Fibroblast of skin of scalp (primary cell): ENCODE measurements at places on chromosomes 6 and 20.

DNA sequence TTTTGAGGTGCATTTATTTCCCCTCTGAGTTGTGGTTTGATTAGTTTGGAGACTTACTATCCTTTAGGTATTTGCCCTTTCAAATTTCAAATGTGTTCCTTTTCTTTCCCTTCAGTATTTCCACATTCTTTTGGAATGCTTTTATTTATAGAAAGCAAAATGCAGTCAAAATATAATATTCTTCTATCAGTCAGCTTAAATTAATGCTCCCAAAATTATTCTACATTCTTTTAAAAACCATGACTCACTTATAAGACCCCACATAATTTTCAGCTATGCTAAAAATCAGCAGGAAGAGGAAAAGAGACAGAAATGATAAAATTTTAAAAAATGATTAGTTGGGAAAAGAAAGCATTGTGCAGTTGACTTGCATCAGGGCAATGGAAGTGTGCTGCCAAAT lies 180.0 kb upstream of the SMLR1 start:
- DNase-seq: peak; percentile 71

- DNase-seq: peak; percentile 89
These were observed 70.5 kb downstream of the FAM217A start for GRCh38 chr6:4008324-4009047.

GRCh38 chr6:122404444-122404843 lies 5.0 kb downstream of the HSF2 start:
- DNase-seq: no peak

GRCh38 chr6:126767711-126768110 lies 350.8 kb upstream of the RSPO3 start:
- DNase-seq: no peak

- no peak for DNase-seq
These were observed 21.0 kb downstream of the RNASET2 start for GRCh38 chr6:166935353-166935752.

DNA sequence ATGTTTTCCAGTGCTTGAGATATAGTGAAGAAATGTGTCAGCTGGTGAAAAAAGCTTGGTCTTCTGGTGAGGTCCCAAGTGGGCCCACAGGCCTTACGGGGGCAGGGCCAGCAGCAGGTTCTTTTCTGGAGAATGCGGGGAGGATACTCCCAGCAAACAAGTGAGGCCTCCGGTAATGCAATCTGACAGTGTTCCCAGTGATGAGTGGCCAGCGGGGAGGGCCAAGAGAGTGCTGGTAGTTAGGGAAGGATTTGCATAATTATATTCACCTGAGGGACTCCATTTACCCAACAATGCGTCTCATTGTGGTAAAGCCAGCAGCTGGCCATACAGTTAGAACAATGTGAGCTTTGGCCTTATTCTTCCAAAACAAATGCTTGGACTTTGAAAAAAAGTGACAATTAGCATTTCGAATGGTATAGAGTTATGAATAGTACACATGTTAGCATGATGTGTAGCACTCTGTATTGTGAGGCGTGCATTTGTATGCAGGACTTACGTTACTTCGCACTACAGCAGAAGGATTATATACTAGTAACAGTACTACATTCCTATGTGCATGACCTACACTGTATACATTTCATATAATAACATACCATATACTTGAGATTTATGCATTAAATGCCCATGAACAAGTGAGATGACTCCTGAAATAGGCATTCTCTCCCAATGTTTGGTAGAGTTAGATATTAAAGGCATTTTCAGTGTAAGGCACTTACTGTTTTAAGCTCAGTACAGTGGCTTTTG lies 69.8 kb downstream of the MYB start:
- DNase-seq: peak; percentile 51

DNA sequence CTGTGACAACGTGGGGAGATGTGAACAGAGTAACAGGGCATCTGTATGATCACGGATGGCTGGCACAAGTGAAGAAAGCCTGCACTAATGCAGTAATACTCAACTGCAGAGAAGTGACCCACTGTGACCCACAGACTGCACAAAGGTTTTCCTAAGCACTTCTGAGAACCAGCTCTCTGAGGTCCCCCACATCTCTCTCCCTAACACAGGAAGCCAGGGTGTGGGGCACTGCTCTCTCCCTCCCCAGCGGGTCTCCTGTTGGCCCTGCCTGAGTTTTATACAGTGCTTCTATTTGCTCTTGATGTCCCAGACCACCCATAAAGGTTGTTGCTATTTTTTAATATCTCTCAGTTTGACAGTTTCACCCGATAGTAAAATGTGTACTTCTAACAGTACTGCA lies 11.3 kb downstream of the APMAP start:
- DNase-seq: no peak

- DNase-seq: peak; percentile 15
These were observed 735 bp upstream of the MOG start for GRCh38 chr6:29656157-29656556.

- peak; percentile 88 for DNase-seq
These were observed 211.3 kb upstream of the RUNX2 start for GRCh38 chr6:45116714-45117410.

- no peak for DNase-seq
These were observed 2.9 kb downstream of the SLC2A4RG start for GRCh38 chr20:63742381-63743024.

- no peak for DNase-seq
These were observed 220.6 kb upstream of the TSHZ2 start for GRCh38 chr20:52751571-52751970.

- peak; percentile 93 for DNase-seq
These were observed 187.1 kb downstream of the BMP7 start for GRCh38 chr20:57079031-57080005.

GRCh38 chr6:132140189-132140588 lies 189.0 kb upstream of the CCN2 start:
- DNase-seq: no peak

DNA sequence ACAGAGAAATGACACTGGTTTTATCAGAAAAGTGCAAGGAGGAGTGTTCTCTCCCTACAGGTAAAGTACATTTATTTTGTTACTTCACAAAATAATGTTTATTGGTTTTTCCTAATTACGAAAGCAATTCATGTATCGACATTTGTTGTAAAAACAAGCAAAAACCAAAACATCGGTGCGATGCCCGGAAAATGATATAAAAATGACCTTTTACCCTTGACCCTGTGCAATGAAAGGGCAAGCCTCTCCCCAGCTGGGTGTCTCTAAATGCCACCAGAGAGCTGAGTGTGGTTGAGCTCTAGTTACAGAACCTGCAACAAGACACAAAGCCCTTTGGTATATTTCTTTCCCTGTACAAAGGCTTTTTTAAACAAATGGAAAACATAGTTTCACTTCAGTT lies 65.4 kb downstream of the CD164 start:
- DNase-seq: no peak

- DNase-seq: no peak
These were observed 374.3 kb downstream of the CDH26 start for GRCh38 chr20:60332523-60332922.

- DNase-seq: no peak
These were observed 48.2 kb downstream of the RBM38 start for GRCh38 chr20:57439432-57439831.

- DNase-seq: no peak
These were observed 194.1 kb downstream of the OGFRL1 start for GRCh38 chr6:71482742-71483141.

DNA sequence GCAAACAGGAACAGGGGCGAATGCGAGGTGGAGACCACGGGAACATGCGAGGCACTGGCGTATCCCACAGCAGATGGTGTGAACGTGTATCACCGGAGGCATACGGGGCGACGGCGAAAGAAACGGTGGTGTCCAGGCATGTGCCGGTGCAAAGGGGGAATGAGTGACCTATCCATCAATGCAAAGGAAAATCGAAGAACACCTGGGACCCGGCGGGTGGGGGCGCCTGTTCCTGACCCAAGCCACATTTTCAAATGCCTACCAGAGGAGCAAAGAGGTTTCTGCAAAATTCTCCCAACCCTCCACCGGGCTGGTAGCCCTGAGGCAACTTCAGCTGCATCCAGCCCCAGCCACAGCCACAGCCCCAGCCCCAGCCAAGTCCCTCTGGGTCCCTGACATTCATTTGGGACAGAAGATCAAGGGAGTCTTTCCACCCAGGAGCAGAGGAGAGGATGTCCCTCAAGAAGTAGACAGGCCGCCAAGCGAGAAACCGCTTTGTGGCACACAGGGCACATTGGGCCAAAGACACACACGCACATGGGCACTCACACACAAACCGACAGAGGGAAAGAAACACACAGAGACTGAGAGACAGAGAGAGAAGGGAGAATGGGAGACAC lies 164.0 kb upstream of the ZNF337 start:
- DNase-seq: no peak

DNA sequence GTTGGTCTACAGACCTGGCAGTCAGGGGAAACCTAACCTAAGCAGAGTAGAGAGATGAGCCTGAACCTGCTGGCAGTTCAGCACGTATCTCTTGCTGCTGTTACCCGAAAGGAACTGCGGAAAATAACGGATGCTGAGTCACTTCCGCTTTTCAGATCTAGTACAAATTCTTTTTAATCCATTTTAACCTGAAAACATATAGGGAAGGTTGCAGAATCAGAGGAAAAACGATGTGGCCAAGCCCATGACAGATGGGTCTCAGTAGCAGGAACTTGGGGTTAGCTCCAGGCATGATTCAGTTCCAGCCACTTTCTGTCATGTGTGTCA lies 351.9 kb upstream of the PRND start:
- DNase-seq: no peak

- DNase-seq: no peak
These were observed 2.7 kb upstream of the HACE1 start for GRCh38 chr6:104862456-104862855.

GRCh38 chr6:33702345-33702977 lies 9.0 kb downstream of the UQCC2 start:
- DNase-seq: peak; percentile 69

DNA sequence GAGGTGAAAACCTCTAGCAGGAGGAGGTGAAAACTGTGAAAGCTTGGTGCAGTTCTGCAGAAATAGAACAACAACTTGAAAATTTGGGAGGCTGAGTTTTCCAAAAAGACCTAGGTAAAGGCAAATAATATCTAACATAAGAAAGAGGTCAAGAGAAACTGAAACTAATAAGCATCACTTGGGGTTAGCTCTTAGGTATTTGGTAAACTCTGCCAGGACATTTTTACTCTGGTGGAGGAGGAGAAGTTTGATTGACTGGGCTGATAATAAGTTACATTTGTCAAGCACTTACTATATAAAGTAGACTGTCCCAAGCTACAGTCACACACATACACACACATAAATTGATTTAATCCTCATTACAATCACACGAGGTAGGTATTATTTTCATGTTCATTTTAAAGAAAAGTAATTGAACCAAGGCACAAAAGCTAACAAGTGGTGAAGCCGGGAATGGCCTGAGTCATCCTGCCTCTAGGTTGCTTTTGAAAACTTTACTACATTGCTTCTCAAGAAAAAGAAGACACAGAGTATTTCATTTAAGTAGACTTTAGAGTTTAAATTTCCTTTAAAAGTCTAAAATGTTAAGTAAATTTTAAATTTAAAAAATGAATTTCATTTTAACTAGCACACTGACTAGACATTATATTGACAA lies 275.5 kb downstream of the PTPRK start:
- peak; percentile 34 for DNase-seq

GRCh38 chr6:162854228-162854627 lies 126.5 kb downstream of the PACRG start:
- no peak for DNase-seq

GRCh38 chr6:36912586-36912985 lies 26.8 kb downstream of the C6orf89 start:
- peak; percentile 85 for DNase-seq

- peak; percentile 15 for DNase-seq
These were observed 2.8 kb downstream of the RAET1E start for GRCh38 chr6:149895048-149895590.

- no peak for DNase-seq
These were observed 59.9 kb upstream of the SMOC2 start for GRCh38 chr6:168380956-168381605.

DNA sequence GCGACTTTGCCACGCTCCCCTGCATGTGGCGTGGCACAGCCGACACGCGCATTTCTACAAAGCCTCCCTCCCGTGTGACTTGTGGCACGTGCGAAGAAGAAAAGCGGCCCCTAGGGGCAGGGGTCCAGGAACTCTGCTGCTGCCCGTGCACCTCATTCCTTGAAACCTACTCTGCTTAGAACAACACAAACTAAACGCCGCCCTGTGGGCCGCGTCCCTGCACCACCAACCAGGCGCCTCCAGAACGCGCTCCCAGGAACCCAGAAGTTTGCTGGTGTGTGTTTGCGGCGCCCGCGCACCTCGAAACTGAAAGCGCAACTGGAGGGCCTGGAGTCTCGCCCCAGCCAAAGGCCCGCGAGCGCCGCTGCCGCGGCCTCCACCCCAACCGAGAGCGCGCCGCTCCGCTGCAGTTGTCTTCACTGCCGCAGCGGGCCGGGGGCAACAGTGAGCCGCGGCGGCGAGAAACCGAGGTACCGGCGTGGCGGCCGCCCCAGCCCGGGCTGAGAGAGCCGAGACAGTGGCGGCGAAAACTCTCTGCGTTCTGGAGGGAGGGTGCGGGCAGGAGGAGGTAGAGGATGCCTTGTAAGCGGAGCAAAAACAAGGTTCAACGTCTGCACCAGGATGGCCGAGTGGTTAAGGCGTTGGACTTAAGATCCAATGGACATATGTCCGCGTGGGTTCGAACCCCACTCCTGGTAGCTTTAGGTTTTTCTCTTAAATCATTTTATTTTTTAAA lies 65.8 kb downstream of the STX11 start:
- DNase-seq: peak; percentile 97

DNA sequence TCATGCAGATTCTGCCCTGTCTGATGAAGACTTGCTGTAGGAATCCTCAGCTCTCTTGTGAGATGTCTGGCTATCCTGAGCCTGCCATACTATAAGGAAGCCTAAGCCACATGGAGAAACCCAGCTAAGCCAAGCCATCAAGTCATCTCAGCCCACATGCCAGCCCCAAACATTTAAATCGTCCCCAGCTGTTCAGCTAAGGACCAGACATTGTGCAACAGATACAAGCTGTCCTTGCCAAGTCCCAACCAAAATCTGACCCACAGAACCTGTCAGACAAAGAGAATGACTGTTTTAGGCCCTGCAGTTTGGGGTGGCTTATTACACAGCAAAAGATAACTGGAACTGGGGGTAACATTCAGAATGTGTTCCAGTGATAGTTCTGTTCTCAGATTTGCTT lies 36.8 kb upstream of the FOXC1 start:
- DNase-seq: no peak

GRCh38 chr6:129748901-129749748 lies 39.1 kb upstream of the ARHGAP18 start:
- DNase-seq: peak; percentile 45

DNA sequence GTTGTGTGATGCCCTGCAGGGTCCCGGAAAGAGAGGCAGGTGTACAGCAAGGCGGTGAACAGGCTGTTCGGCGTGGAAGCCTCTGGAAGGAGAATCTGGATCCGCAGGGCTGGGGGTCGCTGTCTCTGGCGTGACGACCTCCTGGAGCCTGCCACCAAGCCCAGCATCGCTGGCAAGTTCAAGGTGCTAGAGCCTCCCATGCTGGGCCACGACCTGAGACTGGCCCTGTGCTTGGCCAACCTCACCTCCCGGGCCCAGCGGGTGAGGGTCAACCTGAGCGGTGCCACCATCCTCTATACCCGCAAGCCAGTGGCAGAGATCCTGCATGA lies 36.5 kb downstream of the TGM6 start:
- no peak for DNase-seq
